Activated CD4-positive, CD25-positive, alpha-beta regulatory T cell treated with anti-CD3 and anti-CD28 coated beads, Interleukin-2, amount 50 U/mL, for 72 hours (primary cell): ENCODE measurements at places on chromosomes 4 and X.

GRCh38 chrX:44253575-44253942 lies 89.9 kb downstream of the EFHC2 start:
- no peak for DNase-seq

DNA sequence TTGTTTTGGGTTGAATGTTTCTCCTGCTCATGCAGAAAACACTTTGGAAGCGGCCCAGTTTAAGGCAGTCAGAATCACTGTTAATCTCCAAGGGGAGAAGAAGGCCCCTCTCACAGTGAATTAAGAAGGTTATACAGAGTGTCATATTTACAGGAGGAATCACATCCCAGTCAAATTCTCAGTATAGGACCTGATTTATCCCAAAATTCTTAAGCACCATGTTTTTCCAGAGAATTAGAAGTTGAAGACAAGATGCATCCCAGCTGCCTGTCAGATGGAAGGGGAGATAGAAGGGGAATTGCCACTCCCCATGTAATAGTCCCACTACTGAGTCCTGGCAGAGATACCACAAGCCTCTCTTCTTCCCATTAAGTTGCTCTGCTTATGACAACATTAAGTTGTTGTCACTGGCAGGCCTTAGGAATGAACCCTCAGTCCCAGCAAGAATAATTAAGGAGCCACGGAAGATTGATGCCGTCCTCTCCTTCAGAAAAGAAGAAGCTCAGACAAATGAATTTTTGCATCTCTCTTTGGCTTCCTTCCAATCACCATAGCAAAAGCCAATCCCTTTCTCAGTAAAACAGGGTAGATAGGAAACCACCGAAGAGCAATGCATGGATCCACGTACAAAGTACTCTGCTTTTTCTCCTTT lies 138.4 kb downstream of the LDB2 start:
- DNase-seq = no peak

DNA sequence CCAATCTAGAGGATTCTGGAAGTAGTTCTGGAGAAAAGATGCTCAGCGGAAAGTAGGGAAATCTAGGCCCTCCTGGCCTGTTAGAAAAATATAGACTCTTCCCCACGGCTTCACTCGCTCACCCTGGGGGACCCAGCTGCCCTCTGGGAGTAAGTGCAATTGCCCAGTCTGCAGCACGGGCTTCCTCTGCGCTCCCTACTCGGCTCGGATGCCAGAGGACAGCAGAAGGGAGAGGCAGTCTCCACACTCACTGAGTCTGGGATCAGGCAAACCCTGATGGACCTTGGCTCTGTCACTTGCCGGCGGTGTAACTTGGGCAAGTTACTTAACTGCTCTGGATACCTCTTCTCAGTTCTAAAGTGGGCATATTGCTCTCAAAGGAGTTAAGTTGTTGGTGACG lies 2.1 kb downstream of the SHISA3 start:
- DNase-seq = no peak

DNA sequence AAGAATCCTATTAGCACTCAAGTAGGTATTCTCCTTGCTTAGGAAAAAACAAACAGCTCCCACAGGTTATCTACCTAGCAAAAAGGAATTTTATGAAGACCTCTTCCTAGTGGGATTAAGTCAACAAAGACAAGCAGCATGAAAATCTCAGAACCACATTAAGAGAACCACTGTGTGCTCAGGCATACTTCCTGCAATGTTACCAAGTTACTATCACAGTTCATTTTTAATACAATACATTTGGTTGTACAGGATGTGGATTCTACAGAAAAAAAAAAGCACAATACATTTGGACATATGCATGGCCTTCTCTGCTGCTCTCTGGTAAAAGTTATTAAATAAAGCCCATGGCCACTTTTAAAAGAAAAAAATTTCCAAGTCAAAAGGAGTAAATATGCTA lies 193.7 kb downstream of the PPP3CA start:
- no peak for DNase-seq

DNA sequence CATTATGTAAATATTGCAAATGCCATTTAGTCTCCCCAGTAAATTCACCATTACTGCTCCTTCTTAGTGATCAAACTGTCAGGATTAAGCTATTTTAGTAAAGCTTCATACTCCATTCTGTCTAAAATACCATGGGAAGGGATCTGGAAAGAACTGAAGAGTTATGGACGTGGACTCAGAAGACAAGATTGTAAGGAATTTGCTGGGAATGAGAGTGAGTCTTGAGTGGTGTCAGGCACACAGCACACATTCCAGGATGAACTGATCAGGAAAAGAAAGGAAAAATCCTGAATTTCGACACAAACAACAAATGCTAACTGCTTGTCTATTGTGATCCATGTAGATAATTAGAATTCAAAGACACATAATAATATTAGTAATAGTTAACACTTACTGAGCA lies 311.0 kb downstream of the CENPC start:
- no peak for DNase-seq

DNA sequence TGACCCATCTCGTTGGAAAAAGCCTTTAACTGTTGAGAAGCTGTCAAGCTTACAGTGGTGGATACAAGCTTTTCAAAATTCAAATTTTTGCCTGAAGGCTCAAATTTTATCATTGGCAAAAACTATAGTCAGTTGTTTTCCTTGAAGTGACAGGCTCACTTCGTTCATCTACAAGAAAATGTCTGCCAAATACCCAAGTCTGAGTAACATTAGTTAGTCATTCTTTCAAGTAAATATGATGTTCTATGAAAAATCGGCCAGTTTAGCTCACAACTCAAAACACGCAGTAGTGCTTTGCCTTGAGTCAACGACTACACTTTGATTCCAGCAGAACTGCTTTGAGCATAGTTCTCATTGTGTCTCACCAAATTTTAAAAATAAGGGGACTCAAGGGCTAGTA lies 170.3 kb upstream of the MAMLD1 start:
- no peak for DNase-seq

GRCh38 chr4:8167815-8168214 lies 9.2 kb upstream of the ABLIM2 start:
- DNase-seq = no peak

DNA sequence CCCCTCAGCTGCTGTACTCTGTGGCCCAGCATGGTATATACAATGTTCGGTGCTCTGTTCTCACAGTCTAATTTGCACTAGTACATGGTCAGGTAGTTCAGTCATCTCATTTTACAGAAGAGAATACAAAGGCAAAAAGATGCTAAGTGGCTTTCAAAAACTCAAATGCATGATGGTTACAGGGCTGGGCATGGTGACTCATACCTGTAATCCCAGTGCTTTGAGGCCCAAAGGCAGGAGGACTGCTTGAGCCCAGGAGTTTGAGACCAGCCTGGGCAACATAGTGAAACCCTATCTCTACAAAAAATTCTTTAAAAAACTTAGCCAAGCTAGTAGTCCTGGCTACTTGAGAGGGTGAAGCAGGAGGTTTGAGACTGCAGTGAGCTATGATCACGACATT lies 210.5 kb upstream of the KIT start:
- no peak for DNase-seq

DNA sequence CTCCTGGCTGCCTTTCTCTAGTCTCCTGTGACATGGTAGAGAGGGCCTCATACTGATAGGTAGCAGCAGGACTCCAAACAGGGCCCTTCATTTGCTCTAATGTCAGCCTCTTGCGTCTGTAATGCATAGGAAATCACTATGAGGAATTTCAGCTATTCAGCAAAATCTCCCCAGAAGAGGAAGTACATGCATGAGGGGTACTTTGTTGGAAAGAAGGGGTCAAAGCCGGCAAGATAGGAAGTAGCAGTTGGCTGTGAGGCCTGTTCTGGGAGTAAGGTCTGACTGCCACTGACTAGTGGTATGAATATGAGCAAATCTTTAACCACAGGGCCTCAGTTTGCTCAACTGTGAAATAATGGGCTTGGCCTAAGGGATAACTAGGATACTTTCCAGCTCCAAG lies 283.2 kb downstream of the ARHGAP10 start:
- DNase-seq = no peak

DNA sequence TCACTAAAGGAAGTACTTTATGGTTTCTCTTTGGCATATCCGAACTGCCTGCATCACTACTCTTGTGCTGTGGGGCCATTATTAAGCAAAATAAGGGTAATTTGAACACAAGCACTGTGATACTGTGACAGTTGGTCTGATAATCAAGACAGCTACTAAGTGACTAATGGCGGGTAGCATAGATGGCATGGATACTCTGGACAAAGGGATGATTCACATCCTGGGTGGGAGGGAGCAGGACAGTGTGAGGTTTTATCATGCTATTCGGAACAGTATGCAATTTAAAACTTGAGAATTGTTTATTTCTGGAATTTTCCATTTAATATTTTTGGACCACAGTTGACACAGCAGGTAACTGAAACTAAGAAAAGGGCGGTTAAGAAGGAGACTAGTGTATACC lies 52.6 kb upstream of the CITED1 start:
- DNase-seq = no peak

DNA sequence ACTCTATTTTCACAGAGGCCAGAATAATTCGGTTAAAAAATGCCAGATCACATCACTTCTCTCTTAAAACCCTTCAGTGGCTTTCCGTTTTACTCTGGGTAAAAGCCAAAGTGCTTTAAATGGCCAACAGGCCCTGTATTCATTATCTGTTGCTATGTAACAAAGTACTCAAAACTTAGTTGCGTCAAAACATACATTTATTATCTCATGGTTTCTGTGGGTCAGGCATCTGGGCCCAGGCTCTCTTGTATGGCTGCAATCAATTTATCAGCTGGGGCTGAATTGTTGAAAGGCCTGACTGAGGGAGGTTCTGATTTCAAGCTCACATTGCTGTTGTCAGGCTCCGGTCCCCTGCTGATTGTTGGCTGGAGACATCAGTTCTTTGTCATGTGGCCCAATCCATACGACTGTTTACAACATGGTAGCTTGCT lies 72.7 kb upstream of the H2AZ1 start:
- DNase-seq = no peak

DNA sequence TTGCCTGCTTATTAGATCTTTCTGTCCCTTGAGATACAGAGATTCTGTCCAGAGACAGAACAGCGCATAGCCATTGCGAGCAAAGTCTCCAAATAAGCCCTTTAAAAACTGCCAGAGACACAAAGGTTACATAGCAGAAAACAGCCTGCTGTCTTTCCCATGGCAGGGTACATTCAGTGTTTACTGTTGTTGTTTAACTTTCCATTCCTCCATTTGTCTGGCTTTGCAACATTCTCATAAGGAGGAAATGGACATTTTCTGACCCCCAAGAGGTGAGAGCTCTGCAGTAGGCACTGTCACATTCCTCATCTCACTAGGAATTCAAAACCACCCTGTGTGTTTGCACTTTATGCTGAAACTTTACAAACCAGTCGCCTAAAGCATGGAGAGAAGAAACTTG lies 48.3 kb downstream of the PDE5A start:
- DNase-seq = no peak

GRCh38 chr4:29046186-29046585 lies 1674.0 kb upstream of the PCDH7 start:
- no peak for DNase-seq

GRCh38 chr4:67036791-67037190 lies 508.5 kb downstream of the CENPC start:
- DNase-seq = no peak

GRCh38 chrX:40055495-40055894 lies 42.3 kb downstream of the BCOR start:
- no peak for DNase-seq

DNA sequence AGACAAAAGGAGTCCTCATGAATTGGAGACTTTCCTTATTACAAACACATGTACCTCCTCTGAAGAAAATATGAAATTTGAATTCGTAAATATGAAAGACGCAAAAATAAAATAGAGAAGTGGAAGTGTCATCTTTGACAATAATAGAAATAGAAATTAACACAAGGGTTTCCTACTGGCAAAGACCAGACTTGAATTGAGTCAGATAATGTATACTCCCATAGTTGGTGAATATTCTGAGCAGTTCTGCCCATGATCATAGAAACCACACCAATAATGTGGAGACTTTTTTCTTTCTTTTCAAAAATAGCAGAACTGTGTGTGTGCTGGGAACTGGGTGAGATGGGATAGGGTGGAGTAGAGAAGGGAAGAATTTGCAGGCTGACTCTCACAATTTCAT lies 277.7 kb upstream of the TET2 start:
- no peak for DNase-seq

DNA sequence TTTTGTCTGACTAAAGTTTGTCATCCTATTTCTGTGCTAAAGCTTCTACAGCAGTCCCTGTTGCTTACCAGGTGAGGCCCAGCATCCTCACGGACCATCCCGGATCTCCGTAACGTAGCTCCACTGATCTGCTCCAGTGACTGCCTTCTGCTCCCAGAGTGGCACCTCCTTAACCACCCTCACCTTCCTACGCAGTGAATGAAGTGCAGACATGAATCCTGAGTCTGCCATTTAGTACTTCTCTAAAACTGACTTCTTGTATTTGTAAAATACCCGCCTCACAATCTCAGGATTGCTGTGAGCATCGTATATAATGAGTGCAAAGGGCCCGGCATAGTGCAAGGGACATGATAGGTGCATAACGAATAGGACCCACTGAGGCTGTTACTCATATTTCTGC lies 27.7 kb upstream of the ACSL1 start:
- DNase-seq = no peak

- no peak for DNase-seq
Observed at GRCh38 chrX:18661273-18661672, 10.6 kb downstream of the RS1 start.

- peak; percentile 56 for DNase-seq
Observed at GRCh38 chrX:65581661-65582339, 47.2 kb upstream of the LAS1L start.

- DNase-seq = no peak
Observed at GRCh38 chrX:147565237-147565636, 346.5 kb upstream of the FMR1 start.

- DNase-seq = no peak
Observed at GRCh38 chr4:140703463-140703862, 52.7 kb downstream of the TBC1D9 start.

- no peak for DNase-seq
Observed at GRCh38 chr4:14267373-14268060, 640.0 kb upstream of the BOD1L1 start.

- no peak for DNase-seq
Observed at GRCh38 chr4:77393996-77394395, 211.6 kb upstream of the CXCL13 start.

DNA sequence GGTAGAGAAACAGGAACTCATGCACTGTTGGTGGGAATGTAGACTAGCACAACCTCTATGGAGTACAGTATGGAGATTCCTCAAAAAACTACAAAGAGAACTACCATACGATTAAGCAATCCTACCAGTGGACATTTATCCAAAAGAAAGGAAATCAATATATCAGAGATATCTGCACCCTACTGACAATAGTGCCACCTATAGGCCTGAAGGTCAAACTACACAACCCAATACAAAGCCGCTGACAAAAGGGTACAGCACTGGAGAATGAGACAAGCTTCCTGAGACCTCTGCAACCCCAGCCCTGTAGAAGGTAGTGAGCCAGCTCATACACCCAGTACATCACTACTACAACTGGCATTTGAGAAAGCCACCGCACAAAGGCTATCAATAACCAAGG lies 67.1 kb downstream of the CBR4 start:
- DNase-seq = no peak

GRCh38 chr4:63757929-63758328 lies 651.3 kb downstream of the TECRL start:
- no peak for DNase-seq

DNA sequence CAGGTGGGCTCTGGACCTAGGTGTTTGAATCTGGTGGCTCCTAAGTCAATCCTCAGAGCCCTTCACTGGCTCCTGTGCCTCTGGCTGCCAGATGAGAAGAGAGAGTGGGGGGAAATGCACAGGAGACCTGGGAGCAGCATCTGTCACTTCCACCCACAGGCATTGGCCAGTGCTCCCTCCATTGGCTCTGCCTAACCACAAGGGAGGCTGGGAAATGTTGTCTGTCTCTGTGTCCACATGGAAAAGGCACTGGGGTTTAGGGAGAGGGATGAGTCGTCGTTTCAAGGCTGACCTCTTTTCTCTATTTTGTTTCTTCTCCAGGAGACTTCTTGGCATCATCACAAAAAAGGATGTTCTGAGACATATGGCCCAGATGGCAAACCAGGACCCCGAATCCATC lies 76.4 kb downstream of the CLCN4 start:
- DNase-seq = no peak
